Natural killer cell (primary cell): ENCODE measurements at places on chromosomes 1 and 21.

DNA sequence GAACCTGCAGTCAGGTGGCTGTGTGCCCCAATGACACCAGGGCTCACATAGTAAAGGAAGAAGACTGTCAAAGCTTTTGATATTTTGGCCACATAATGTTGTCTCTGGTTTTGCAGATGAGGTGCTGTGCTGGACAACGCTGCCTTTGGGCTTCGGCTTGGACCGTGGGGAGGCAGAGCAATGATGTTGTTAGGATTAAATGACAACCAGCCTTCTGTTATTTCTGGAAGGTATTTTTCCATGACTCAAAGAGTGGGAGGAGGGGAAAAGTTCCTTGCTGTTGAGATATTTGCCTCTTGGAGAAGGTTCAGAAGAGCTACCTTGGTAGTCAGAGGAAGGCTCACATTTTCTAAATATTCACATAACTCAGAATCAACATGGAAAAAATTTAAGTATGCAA lies 187.3 kb upstream of the GALNT2 start:
- DNase-seq: no peak

DNA sequence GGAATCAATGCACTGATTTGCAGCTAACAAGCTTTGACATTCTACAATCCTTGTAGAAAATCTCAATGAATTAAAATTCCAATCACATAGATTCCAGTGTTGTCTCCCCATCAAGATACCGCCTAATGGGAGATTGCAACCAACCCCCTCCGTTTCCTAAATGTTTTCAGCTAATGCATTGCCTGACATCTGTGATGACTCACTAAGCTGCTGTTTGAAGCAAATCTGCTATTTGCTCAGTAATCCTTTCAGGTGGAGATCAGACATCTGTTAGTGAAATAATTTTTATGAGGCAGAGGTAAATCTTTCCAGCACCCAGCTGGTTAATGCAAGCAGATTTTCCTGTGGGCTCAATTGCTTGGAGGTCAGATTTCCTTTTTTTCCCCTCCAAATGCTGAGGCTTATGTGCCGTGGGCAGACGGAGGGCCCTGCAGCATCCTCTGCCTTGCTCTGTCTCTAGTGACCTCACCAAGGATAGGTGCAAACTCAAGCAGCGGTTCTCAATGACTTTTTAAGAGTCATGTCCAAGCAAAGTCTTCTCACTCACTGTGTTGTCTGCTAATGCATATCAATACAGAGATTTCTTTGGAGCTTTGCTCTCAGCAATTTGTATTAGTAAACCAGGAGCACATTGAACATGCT lies 91.1 kb upstream of the RAB3GAP2 start:
- no peak for DNase-seq

- no peak for DNase-seq
Observed at GRCh38 chr1:54315099-54315498, 91.1 kb downstream of the SSBP3 start.

GRCh38 chr1:82515650-82516049 lies 714.9 kb downstream of the ADGRL2 start:
- no peak for DNase-seq

DNA sequence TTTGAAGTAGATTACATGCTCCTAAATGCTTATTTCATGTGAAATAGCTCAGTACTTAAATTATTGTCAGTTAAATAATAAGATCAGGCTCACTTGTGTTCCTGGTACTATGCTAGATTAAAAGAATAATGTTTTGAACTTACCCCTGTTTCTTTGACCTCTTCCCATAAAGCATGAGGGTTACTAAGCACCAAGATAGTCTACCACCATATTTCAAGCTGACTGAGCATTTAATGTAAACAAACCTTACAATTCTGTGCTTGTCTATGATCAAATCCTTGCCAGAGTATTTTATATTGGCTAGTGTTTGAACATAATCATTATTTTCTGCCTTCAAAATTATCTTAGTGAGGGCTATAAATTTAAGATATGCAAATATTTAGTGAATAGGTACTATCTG lies 98.1 kb downstream of the LHX9 start:
- DNase-seq: no peak

DNA sequence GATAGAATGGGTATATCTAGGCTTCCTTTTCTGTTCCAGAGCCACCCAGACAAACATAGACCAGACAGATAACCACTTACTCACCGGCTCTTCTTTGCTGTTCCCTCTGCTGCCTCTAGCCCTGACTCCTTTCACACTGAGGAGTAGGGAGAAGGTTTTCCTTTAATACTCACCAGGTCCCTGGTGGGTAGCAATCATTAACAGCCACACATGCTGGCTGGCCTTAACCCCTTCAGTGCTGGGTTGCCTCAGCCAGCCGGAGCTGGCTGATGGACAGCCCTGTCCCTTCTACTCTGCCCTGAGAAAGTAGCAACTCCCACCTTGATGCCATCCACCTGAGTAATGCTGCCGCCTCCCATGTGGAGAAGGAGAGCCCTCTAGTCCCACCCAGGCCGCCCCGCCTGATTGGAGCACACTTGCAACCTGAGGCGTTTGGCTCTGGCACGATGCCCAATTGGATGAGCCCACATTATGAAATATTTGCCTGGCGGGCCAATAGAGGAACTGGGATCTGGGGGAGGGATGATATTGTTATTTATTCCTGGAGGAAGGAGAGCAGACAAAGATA lies 71.6 kb downstream of the PLEKHA6 start:
- no peak for DNase-seq

DNA sequence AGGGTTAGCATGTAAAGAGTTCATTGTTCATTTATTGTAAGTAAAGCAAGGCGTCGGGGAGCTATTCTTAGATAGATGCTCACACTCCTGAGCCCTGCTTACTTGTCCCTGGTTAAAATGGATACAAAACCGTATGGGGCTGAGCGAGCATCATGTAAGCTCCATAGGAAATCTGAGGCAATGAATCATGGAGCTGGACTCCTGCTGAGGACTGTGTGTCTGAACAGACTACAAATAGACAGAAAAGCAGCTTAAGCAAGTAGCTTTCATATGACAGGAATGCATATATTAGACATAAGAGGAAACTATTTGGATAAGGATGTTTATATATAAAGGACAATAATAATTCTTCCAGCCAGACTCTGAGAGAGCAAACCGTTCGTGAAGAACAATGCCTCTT lies 604.9 kb upstream of the PTBP2 start:
- no peak for DNase-seq

DNA sequence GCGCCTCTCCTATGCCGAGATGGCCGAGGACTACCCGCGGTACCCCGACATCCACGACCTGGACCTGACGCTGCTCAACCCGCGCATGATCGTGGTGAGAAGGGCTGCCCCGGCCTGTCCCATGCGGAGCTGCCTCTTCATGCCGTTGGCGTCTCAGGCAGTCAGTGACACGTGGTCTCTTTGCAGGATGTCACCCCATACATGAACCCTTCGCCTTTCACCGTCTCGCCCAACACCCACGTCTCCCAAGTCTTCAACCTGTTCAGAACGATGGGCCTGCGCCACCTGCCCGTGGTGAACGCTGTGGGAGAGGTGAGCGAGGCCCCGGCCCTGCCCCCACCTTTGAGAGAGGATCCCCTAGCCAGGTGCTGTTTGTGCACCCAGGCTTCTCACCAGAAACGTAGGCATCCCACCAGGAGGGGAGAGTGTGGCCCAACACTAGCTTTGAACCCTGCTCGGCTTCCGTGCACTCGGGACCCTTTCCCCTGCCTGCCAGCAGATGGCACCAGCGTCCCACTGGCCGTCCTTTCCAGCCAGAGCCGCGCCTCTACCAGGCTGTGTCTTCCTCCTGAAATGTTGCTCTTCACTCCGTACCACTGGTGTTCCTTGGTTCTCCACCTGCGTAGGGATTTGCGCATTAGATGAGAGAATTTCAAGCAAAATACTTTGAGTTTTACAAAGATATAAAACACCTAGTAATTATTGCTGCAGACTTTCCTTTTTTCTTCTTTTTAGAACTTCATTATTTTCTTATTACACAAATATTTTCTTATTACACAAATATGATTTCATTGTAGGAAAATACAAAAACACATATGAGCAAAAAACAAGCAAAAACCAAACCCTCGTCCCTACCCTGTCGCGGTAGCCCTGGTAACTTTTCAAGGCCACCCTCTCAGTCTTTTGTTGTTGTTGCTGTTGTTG lies 9.0 kb downstream of the NPPA start:
- DNase-seq: peak; percentile 69

GRCh38 chr1:67832737-67833601 lies at the start of gene GNG12:
GNG12 (minus strand) TSS chr1:67833467; CDS start chr1:67707686, 125,781 bp downstream.
- no peak for DNase-seq

GRCh38 chr21:21559285-21560045 lies 561.3 kb downstream of the NCAM2 start:
- no peak for DNase-seq

GRCh38 chr1:34460193-34460592 lies 283.5 kb downstream of the C1orf94 start:
- no peak for DNase-seq

- no peak for DNase-seq
Observed at GRCh38 chr1:17181781-17182464, 23.0 kb upstream of the PADI1 start.

DNA sequence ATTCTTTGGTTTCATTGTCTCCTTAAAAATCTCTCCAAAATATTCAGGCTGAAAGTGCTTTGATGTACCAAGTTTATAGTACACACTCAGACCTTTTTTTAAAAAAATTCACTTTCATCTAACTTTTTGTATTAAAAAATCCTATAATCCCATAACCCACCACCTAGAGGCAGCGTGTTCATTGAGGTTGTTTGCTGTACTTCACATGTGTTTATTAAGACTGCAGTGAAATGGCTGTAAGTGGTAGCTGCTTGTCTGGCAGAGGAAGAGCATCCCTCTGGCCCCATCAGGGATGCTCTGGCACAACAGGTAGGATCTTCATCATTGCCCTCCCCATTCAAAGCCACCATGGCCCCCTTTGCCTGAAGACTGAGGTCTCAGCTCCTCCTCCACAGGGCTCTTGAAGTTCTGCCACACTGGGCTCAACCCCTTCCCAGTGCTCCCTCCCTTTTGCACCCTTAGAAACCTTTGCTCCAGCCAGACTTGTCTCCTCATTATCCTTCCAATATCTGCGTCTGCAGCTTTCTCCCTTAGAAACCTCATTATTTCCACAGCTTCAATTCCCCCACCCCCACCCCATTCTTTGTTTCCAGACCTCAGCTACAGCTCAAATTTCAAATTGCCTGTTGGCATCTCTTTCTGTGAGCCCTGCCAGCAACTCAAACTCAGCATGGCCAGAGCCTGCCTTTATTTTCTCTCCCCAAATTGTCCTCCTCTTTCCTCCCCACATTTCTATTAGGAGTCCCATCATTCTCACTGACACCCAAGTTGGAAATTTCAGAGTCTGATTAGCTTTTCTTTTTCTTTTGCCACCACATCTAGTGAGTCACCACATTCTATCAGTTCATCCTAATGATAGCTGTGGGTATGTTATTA lies 369.6 kb upstream of the USP24 start:
- DNase-seq: no peak

GRCh38 chr1:63545780-63546179 lies 22.5 kb downstream of the EFCAB7 start:
- no peak for DNase-seq

DNA sequence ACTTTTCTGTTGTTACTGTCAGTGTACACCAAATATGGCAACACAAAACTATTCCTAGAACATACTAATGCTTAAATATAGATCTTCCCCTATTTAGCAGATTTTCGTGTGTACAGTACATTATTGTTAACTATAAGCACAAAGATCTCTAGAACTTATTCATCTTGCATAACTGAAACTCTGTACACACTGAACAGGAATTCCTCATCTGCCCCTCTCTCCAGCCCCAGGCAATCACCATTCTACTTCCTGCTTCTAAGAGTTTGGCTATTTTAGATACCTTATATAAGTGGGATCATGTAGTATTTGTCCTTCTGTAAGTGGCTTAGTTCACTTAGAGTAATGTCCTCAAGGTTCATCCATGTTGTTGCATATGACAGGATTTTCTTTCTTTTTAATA lies 4.5 kb upstream of the RGL1 start:
- DNase-seq: no peak

DNA sequence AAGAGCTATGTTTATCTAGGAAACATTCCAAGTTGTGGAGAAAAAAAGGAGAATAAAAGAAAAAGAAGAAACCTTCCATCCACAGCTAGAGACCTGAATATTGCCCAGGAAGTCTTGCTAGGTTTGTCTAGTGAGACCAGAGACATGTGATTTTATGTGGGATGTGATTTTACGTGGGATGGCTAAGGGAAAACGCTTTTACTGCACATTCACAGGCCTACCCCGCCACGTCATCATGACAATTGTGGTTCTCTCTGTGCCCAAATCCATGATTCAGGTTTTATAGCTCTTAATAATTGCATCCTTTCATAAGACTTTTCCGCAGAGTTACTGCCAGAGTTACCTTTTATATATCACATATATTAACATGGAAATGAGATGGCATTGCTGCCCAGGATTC lies 86.4 kb upstream of the SSX2IP start:
- DNase-seq: no peak

DNA sequence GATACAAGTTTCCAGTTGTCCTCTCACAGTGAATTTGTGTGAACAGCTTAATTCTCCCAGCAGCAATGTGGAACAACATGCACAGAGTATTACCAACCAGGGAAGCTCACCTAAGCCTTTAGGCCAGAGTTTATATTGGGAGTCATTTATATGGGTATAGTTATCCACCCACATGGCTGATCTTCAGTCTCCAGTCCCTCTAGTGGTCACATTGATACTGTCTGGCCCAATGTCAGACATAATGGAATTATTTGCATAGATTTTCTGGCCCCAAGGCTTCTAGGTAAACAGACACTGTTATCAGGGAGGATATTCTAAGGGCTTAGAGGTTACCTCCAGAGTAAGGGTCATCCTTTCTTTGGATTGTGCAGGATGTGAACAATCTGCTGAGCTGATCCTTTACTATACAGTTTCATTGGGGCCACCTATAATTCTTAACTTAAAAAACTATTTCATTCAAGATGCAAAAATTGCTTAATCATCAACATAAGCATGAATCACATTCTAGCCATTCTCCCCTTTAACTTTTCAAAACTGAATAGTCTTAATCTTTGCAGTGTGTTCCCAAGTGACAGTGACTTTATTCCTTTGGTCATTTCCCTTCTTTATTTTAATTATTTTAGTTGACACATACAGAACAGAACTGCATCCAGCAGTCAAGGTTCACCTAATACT lies 210.9 kb downstream of the LTN1 start:
- DNase-seq: peak; percentile 13

- no peak for DNase-seq
Observed at GRCh38 chr1:79204779-79205479, 198.4 kb upstream of the ADGRL4 start.

DNA sequence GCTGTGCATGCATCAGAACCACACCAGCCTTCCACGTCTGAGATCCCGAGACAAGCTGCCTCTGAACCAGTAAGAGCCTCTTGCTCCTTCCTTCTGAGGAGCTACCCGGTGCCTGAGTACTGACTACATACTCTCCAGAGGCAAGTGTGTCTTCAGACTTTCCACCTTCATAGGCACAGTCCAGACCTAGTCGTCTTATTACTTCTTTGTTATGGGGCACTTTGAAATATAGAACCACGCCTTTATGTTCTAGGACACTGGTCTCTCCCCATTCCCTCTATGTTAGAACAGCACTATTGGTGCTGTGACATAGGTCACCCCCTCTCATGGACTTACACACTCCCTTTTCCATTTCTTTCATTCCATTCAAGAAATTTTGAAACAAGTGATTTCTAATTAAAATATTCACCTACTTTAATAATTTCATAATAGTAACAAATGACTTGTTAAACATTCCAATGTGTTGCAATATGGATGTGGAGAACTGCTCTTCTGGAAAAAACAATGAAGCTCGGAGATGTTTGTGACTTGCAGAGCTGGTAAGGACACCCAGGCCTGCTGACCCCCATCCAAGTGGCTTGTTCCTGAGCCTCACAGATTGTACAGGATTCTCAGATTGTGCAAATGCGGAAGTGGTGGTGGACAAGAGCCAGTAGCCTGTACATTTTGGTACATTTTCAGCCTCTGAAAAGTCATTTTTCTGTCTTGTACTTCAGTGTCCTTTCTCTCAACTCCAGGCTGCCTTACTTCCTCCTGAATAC lies 76.1 kb upstream of the SIPA1L2 start:
- DNase-seq: no peak
